ENCODE measurements at places on chromosomes 4 and X. TPM values are rescaled to one million over a fixed set of nuclear protein-coding genes. Genes with fewer than 3 reads are reported as not detected.

- DNase-seq: peak; percentile 6
Observed at GRCh38 chrX:10360116-10360515, 203.3 kb downstream of the CLCN4 start.

GRCh38 chrX:49282647-49283011, 13.0 kb downstream of the PPP1R3F start:
- DNase-seq: peak; percentile 33

- DNase-seq: peak; percentile 96
Observed at GRCh38 chrX:44400588-44400987, 57.1 kb upstream of the EFHC2 start.

DNA sequence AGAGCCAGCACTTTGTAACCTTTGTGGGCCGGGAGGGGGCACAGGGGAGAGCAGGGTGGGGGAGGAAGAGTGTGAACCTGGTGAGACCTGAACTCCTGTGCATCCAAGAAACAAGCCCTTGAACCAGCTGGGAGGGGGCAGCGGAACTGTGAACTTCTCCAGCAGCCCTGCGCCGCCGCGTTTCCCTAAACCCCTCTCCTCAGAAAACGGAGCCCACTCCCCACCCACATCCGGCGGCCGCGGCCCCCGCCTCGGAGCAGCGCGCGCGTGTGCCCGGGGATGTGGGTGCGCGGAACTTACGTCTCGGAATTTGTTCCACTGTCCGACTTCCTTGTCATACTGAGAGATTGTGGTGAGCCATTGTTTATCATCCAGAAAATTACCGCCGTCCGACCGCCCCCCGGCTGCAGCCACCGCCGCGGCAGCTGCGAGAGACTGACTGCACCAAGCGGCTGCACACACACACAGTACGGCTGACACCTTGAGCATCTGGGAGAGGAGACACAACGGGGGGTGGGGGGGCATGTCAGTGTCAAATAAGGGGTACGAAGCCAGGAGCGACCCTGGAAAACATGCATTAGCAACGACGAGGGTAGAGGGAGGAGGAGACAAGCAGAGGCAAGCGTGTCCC, 494 bp downstream of the SPOCK3 start:
- no peak for DNase-seq

DNA sequence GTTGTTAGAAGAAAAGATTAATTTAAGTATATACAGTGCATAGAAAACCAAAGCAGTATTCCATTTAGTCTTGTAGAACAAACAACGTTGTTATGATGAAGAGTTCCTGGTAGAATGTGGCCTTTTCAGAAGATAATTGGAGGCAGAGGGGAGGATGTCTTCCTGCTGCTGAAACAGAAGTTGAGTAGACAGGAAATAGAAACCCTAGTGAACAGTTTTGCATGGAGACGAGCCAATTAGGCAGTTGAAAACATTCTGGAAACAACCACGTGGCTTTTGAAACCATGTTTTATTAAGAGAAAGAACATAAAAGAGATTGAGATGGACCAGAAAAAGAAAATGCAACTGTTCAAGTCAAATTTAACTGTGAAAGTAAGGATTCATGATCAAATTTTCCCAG, 325.2 kb downstream of the CAMK2D start:
- peak; percentile 70 for DNase-seq

DNA sequence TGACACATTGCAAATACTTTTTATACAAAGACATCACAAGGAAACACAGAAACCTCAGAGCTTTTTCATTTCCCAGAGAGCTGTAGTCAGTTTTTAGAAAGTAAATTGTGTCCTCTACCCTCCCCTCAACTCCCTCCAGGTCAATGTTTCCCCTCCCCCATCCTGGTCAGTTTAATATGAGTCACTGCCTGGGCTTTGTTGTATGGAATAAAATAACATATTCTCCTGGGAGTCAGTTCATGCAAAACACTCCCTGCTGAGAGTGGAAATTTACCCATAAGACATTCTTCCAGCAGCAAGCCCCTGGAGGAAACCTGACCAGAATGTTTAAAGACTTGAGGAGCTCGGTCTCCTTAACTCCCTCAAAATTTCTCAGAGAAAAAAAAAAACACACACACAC, 270.1 kb upstream of the LDB2 start:
- peak; percentile 87 for DNase-seq

Gene OTC
- not detected for total RNA-seq

Gene SULT1B1
- 0.18 TPM for total RNA-seq

All from IMR-90 (cell line).